ENCODE measurements at places on chromosomes 16 and 17.

DNA sequence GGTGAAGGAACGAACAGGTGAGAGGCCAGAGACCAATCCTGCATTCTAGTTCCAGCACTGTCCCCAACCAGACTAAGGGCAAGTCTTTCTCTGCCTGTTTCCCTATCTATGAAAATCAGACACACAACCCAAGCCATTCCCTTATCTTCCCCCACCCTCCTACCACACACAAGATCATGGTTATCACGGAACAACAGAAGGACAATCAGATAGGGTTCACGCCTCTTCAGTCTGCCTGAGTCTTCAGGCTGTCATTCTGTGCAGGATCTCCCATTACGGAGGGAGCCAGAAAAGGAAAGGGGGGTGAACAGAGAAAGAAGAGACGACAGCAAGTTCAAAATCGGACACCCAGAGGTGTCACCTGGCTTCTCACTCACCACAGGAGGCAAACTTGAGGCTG is 11.1 kb downstream of the TLE7 start:
- no peak for DNase-seq

- DNase-seq: no peak
These were observed 5.3 kb downstream of the ANKRD11 start for GRCh38 chr16:89484923-89485679.

- DNase-seq: no peak
These were observed 13.9 kb downstream of the USP7 start for GRCh38 chr16:8949536-8950418.

- no peak for DNase-seq
These were observed 34.1 kb upstream of the ABCA3 start for GRCh38 chr16:2374644-2375043.

GRCh38 chr16:50072730-50073129 is 7.0 kb downstream of the HEATR3 start:
- DNase-seq: no peak

GRCh38 chr16:28193530-28194423 is 18.0 kb downstream of the XPO6 start:
- DNase-seq: no peak

DNA sequence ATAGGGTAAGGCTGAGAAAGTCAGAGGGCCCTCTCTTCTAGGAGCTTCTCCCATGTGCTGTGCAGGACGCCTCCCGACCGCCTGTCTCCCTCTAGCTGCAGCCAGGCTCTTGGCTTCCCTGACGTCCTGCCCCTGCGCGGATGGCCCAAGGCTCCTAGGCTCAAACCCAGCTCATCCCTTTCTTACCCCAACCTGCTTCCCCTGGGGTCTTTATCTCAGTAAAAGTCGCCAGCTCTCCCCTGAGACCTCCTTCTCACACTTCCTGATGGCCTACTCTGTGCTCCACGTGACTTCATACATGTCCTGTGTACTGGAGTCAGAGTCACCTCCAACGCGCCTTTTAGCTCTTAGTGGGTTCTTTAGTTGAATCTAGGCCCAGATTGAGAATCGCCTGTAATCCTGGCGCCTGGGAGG is 1.1 kb upstream of the ZNF747 start:
- peak; percentile 80 for DNase-seq

DNA sequence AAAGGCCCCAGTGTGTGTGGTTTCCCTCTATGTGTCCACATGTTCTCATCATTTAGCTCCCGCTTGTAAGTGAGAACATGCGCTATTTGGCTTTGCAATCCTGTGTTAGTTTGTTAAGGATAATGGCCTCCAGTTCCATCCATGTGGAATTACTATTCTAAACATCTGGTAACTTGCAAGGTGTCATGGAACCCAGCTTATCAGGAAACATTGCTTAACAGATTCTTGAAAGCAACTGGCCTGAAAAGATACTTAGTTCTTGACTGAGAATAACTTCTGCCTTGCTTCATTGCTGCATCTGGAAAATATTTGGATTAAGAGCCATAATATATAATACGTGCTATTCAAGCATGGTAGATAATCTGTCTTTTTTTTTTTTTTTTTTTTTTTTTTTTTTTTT is 27.8 kb downstream of the PAFAH1B1 start:
- no peak for DNase-seq

DNA sequence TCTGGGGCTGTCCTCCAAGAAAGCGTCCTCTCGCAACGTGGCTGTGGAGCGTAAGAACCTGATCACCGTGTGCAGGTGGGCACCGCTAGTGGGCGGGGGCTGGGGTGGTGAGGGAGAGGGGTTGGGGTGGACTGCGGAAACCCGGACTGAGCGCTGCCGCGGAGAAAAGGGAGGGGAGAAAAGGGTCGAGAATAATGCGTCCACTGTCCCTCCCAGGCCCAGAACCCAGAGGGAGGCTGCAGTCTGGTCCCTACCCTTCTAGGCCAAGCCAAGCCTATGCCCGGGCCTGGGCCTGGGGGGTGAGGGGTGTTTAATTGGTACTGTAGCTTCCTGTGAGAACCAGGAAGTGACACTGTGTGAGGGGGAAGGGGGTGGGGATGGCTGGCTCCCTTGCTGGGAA is 464 bp downstream of the RUNDC3A start:
- peak; percentile 60 for DNase-seq

DNA sequence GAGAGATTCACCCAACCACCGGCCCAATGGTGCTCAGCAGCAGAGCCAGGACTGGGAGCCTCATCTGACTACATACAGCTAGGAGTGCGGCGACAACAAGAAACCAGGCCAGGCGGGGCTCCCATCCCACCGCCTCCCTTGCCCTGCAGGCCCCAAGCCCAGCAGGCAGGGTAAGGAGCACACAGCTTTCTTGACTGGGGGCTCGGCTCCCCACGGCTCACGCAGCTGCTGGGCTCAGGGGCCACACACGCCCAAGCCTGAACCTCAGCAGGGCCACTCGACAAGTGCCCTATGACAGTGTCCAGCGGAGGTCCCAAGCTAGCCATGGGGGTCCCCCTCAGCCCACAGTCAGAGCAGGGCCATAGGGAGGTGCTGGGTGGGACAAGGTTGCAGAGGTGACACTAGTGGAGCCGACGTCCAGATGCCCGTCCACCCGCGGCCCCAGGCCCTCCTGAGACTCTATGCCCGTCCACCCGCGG is 13.7 kb downstream of the PIEZO1 start:
- no peak for DNase-seq

GRCh38 chr17:71824671-71825070 is 296.1 kb upstream of the SOX9 start:
- no peak for DNase-seq

Measured in WERI-Rb-1 (cell line).